Activated naive CD4-positive, alpha-beta T cell treated with anti-CD3 and anti-CD28 coated beads for 36 hours (primary cell): ENCODE measurements at places on chromosomes 3 and 15.
A peak's percentile ranks its signal among the peaks of the same experiment; 100 is the strongest.

- no peak for DNase-seq
Observed at GRCh38 chr3:51717446-51717845, 10.6 kb downstream of the GRM2 start.

GRCh38 chr15:80743189-80743833 is 35.9 kb upstream of the CEMIP start:
- no peak for DNase-seq

- DNase-seq, result no peak
Observed at GRCh38 chr3:104584682-104585081, 782.0 kb upstream of the ALCAM start.

DNA sequence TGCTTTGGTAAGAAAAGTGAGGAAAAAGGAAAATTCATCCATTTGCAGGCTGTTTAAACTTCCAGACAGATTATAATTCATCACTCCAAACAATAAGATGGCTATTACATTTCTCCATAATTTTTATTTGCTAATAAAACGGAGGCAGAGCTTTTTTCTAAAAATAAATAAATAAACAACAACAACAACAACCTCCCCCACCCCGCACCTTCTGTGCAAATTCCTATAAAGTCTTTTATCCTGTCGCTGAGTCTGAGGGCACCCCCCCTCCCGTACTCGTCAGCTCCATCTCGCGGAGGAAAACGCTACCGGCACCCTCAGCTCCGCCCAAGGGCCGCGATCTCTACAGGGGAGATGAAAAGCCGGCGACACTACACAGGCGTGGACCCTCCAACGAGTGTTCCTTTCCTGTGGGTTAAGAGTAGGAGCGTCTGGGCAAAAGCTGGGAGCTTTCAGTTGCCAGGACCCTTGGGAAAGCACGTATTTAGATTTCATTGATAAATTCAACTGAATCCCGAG is 1.0 kb upstream of the ATP1B3 start:
- peak; percentile 90 for DNase-seq
